ENCODE measurements at places on chromosomes 3 and 15.

DNA sequence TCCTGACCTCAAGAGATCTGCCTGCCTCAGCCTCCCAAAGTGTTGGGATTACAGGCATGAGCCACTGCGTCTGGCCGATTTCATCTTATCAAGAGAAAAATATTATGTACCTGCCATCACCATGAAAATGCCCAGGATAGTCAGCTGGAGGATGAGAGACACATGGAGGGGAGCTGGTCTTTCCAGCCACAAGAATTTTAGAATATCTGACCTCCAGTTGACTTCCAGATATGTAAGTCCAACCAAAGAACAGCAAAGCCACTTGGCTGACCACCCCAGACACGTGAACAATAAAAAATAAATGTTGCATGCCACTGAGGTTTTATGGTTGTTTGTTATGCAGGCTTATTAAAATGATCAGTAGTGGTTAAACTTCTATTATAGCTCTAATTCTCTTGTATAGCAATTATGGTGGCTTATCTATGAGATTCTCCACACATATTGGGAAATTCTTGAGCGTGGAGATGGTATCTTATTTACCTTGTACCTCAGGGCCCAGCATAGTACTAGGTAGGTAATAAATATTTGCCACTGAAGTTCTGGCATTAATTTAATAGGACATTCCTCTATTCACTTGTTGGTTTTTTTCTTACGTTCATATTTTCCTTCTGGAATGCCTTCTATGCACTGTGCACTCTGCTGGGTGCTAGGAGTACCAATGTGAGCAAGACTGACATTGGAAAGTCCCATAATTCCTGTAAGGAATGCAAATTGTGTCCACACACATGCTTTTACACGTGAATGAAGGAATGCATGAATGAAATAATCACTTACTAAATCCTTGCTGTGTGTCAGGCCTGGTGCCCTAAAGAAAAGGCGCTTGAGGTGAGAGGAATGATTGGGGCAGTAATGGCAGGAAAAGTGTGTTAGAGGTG, 77.6 kb downstream of the EDEM1 start:
- DNase-seq: no peak

GRCh38 chr3:99429502-99429901, 208.9 kb upstream of the COL8A1 start:
- DNase-seq: no peak

DNA sequence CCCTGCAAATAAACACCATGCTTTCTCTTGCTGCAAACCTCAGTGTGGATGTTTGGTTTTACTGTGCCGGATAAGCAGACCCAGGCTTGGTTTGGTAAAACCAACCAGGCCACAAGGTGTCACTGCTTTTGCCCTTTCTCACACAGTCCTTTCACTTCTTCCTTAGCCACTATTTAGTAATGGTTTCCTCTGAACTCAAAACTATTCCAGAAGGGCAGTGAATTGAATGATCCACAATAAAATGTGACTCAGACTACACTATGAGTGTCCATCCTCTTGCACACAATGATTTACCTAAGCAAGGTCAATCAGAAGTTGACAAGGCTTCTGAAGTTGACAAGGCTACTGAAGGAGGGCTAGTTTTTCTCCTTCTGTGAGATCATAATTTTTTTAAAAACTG, 552.4 kb upstream of the CCDC54 start:
- DNase-seq: no peak

GRCh38 chr15:61518191-61518950, 289.3 kb upstream of the RORA start:
- DNase-seq: no peak

DNA sequence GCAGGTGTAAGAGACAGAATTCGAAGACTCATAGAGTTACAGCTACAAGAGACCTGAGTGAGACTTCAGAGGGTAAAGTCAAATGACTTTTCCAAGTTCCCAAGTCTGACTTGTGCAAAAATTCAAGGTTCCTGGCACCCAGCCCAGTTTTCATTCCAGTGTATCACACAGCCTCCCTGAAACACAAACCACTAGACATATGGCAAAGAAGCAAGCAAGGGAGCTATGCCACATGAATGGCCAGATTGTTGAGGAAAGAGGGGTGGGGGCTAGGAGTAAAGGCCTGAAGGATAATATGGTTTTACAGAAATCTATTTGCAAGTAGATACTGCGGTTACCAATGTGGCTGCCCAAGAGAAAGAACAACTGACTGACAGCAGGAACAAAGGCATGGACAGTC, 301.2 kb downstream of the MECOM start:
- no peak for DNase-seq

DNA sequence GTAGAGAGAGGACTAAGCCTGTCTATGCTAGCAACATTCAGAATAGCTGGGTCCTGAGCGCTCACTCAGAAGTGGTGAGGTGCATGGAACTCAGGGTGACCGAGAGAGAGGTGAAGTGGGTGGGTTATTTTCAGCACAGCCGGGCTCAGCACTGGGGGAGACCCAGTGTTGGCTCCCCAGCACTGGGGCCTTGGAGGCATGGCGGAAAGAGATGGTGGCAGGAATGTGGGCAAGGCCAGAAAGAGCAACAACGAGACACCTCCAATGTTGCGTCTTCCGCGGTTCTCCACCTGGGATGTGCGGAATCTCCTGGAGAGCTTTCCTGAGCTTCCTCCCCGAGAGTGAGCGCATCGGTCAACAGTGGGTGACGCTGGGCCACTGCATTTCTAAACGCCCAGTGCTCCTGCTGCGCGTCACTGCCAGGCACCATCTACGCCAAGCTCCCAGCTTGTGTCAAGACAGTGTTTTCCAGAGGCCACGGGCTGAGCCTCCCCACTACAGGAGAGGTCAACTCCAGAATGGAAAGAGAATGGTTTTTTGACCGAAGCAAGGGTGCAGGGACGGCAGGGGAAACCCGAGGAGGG, 148.4 kb downstream of the ADAMTS17 start:
- DNase-seq: no peak

DNA sequence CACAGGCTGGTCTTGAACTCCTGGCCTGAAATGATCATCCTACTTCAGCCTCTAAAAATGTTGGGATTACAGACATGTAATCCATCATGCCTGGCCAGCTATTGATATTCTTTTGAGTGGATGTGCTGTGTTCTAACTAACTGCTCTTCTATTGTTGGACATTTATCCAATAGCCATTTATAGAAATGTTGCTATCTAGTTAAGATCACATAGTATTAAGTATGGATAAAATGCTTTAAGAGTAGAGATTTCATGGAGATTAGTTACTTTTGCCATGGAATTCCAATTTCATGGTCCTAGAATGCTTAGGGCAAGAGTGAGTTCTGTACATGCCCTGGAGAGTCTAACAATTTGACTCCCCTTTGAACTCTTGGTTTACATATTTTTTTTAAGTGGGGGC, 10.9 kb downstream of the FAM81A start:
- DNase-seq: no peak

- no peak for DNase-seq
Observed at GRCh38 chr3:84974347-84974746, 15.6 kb downstream of the CADM2 start.

DNA sequence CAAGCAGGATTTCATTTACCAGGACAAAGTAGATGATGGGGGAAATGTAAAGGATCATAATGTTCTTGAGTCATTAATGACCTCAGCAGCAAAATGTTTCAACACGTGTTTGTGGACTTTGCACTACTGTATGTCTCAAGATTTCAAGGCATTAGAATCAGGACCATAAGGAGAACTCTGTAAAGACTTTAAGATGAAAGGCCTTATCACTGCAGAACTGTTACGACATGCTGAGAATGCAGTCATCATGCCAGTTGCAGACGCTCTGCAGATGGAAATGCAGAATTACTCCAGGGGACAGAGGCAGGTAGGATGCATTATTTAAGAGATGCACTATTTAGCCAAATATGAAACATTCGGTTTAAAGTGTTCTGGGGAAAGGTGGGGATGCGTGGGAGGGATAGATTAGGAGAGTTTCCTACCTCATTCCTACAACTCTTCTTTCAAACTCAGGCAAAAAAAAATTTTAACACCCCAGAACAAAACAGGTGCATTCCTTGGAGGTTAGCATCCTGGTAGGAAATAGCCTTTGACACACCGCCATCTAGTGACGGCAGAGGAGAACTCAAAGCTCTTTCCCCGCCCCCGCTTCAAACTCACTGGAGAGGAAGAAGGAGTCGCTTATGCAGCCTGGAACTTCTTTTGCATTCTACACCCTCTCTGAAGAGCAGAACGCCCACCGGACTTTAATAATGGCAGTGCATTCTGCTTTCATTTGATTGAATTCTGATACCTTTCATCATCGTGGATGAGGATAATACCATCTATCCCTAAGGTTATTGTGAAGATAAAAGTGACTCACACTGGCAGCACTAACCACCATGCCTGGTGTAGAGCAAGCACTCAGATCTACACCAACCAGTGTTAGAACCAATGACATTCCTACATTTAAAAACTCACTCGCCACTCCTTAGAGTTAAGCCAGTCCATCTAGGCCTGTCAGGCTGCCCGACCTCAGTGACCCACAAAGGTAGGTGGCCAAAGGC, 43.1 kb upstream of the TOPAZ1 start:
- peak; percentile 28 for DNase-seq

DNA sequence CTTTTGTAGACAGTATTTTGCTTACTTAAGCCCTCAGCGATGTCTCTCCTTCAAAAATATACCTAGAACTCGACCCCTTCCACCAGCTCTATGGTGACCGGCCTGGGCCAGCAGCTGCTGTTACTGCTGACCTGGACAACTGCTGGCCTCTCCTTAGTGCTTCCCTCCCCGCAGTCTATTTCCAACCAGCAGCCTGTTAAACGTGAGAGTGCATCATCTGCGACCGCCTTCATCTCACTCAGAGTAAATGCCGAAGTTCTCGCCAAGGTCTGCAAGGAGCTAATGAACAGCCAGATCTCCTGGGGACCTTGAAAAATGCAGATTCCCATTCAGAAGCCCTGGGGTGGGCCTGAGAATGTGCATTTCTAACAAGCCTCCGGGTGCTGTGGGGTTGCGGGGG, 86.7 kb downstream of the RPLP1 start:
- DNase-seq: no peak

DNA sequence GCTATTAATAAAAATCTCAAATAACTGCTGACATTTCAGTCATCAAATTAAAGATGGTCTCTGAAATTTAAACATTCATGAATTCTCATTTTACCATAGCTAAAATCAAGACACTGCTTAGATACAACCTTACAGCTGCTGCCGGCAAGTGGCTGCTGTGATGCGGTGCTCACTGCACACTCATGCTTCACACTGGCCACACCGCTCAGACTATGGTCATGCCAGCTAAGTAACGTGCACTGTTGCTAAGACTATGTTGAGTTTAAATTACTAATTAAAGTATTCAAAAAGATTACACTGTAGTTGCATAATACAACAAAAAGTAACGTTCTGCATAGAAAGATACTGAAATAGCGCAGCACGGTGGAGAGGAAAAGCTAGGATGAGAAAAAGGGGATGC, 12.1 kb downstream of the ATP13A3 start:
- DNase-seq: no peak

- no peak for DNase-seq
Observed at GRCh38 chr3:66486202-66486601, 14.6 kb downstream of the LRIG1 start.

DNA sequence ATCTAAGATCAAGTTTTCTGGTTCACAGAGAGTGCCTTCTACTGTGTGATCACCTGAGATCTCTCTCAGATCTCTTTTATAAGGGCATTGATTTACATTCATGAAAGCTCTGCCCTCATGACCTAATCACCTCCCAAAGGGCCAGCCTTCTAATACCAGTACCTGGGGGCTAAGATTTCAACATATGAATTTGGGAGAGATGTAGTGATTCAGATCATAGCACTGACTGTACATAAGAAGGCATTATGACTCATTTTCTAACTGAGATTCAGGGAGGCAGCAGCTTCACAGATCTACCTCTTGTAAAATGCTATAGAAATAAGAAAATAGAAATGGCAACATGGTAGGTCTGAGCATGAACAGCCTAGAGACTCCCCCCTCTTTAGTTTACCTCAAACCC, 39.6 kb downstream of the VGLL3 start:
- DNase-seq: no peak

GRCh38 chr3:123339302-123339701, 109.6 kb downstream of the ADCY5 start:
- no peak for DNase-seq

DNA sequence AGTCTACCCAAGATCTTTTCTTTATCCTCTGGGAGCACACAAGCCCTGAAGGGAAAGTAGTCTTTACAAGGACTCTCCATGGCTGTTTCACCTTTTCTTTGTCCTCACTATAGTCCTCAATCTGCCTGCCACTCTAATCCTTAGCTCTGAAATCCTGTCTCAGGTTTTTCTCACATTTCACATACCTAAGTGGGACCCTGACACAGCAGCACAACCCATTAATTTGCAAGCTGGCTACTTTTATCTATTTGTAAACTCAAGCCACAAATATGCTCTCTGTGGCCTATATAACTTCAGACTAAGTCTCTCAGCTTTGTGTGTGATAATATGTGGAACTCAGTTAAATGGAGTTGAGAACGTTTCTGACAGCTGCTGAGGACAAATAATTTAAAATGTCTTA, 19.8 kb downstream of the SIN3A start:
- DNase-seq: no peak

GRCh38 chr15:38378161-38378560, 75.8 kb upstream of the FAM98B start:
- DNase-seq: no peak

GRCh38 chr3:11120091-11120805, 34.0 kb upstream of the HRH1 start:
- DNase-seq: no peak

GRCh38 chr3:49807431-49808114, 4.5 kb downstream of the INKA1 start:
- DNase-seq: no peak

GRCh38 chr3:158810823-158811724, 9.2 kb downstream of the MFSD1 start:
- no peak for DNase-seq

DNA sequence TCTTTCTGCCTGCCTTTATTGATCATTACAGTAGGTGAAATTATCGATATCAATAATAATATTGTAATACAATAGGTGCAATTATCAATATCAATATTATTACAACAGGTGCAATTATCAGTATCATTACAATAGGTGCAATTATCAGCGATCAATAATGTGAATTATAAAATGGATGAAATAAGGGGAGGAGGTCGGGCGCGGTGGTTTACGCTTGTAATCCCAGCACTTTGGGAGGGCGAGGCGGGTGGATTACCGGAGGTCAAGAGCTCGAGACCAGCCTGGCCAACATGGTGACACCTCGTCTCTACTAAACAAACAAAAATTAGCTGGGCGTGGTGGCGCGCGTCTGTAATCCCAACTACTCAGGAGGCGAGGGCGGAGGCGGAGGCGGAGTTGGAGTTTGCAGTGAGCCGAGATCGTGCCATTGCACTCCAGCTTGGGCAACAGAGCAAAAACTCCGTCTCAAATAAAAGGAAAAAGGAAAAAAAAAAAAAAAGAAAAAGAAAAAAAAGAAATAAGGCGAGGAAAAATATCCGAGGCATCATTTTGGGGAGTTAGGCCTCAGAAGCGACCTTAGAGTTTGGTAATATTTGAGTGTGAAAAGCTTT, 611 bp upstream of the BNIP2 start:
- DNase-seq: peak; percentile 18

GRCh38 chr15:90665288-90666134, 51.6 kb upstream of the BLM start:
- peak; percentile 43 for DNase-seq
